ENCODE measurements at places on chromosomes 1 and 21. TPM values are rescaled to one million over a fixed set of nuclear protein-coding genes. Genes with fewer than 3 reads are reported as not detected.

DNA sequence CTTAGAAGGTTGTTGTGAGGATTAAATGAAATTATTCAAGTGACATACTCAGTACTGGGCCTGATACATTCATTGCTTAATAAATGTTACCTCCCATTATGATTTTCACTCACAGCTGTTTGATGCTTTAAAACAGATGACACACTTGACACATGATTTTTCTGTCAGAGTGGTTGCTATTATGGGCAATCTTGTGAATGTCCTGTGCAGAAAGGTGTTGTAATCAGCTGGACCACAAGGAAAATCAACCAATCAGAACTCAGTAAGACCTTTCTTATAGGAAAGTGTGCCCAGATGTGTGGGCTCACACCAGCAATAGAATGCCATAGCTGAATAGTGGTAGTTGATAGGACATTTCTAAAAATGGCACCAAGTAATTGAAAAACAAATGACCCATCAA is 23.5 kb downstream of the GJA5 start:
- DNase-seq, result no peak

GRCh38 chr1:54052431-54052933 is 522 bp downstream of the TMEM59 start:
- DNase-seq, result no peak

GRCh38 chr1:64929221-64929620 is 37.1 kb downstream of the JAK1 start:
- DNase-seq, result no peak

- DNase-seq, result no peak
Measured at GRCh38 chr1:186993996-186994395, 165.2 kb downstream of the PLA2G4A start.

- no peak for DNase-seq
Measured at GRCh38 chr1:106705971-106706370, 350.5 kb upstream of the PRMT6 start.

GRCh38 chr1:13495186-13495585 is 18.6 kb downstream of the LRRC38 start:
- no peak for DNase-seq

DNA sequence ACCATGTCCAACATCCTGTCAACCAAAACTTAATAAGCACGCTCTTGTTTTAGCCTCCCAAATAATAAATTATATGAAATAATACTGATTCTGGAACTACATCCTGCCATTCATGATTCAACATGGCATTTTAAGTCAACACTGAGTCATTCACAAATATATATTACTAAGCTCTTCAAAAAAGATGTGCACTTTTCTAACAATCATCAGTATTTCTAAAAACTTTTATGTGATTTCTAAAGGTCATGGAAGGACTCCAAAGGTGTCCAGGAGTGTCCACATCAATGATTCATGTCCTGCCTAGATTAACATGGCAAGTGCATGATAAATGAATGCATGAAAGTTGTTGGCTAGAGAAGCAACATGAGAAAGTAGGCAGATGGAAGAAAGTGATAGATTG is 51.6 kb downstream of the NEGR1 start:
- no peak for DNase-seq

- DNase-seq, result no peak
Measured at GRCh38 chr1:23953020-23953419, 6.6 kb upstream of the PNRC2 start.

DNA sequence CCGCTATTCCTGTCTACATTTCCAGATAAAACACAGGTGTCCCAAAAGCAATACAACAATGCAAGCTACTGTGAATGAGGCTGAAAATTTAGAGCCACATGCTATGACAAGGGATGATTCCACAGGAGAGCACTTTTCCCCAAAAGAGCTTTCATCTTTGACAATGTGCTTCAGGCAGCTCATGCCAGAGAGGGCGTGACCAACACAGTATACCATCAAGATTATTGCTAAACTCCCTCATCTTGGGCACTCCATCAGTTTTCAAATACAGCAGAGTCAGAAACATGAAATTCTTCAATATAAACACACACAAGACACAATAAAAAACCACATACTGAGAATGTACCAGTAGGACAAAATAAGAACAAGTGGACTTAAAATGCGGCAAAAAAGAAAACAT is 6.7 kb downstream of the GON4L start:
- DNase-seq, result no peak

GRCh38 chr1:119713039-119713748 is 1.5 kb downstream of the PHGDH start:
- DNase-seq, result no peak

DNA sequence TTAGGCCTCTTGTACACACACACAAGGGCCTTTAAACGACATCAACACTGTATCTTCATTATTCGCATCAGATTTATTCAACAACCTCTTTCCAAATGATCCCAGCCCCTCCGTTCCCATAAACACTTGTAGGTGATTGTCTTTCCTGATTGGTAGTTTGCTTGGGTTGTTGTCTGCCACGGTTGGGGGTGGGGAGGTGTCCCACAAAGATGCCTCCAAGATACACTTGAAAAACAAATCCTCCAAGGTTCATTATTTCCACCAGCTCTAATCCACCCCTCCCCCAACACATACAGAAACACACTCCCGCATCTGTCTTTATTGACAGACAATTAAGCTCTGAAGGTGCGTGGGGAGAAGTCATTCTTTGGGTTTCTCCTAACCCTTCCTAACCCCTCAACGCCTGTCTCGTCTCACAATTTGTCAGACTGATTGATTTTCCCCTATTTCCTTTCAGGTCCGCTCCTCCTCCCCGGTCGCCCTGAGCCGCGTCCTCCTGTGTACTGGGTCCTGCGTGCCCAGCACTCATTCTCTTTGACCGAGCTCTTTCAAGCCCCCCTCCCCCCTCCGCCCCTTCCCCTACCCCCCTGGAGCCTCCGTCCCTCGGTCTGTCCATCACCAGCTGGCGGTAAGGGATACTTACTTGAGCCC is 1.4 kb downstream of the WDR26 start:
- DNase-seq, result peak; percentile 21

- no peak for DNase-seq
Measured at GRCh38 chr1:61818992-61819391, 76.7 kb downstream of the PATJ start.

DNA sequence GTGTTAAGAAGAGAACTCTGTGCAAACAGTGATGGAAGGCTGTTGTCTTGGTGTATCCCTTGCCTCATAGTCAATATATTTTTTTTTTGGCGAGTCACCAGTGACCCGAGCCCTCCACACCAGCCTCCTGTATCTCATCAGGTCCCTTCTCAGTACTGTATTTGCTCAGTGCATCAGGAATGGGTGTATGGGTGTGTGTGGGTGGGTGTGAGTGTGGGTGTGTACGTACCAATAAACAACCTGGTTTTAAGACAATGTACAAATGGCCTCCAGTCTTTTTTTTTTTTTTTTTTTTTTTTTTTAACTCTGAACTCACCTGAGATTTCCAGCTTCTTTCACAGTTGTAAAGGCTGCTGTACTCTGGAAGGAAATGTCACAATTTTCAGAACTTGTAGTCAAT is 7.3 kb downstream of the MYOG start:
- DNase-seq, result no peak

- DNase-seq, result no peak
Measured at GRCh38 chr1:208413006-208413405, 168.8 kb upstream of the PLXNA2 start.

DNA sequence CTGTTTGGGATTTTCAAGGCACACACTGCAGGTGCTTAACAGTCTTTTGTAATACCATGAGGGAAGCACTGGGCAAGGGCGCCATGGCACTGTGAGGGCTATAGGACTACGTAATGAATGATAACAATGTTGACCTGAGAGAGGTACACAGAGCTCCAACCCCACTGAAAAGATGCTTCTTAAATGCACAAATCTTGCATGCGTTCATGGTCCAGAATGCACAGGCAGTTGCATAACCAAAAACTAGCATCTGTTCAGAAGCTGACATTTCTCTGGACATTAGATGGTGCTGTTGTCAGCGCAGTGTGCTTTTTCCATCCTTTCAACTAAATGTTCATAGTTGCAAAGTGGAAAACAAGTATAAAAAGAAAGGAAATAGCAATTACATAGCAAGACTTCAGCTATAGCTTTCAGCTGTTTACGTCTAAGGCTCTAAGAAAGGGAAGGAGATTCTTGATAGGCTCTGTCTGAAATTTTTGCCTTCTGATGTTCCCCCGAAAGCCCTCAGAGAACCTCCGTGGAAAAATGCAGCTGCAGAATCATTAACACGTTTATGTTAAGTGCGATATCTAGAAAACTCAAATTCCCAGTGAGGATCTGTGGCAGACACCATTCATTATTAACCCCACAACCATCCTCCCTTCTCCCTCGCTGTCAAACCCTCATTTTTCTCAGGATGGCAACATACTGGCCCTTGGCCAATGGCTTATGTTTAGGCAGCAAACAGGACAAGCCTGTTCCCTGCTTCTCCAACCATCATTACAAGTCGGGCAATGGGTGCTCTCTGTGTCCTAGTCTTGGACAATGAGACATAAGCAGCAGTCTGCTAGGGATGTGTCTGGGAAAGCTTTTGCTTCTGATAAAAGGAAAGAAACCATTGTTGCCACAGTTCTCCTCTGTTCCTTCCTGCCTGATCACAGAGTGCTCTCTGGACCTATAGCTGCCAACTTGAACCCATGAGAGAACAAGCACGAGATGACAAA is 8.2 kb upstream of the TARBP1 start:
- no peak for DNase-seq

GRCh38 chr1:196654271-196654670 is 2.4 kb downstream of the CFH start:
- DNase-seq, result no peak

DNA sequence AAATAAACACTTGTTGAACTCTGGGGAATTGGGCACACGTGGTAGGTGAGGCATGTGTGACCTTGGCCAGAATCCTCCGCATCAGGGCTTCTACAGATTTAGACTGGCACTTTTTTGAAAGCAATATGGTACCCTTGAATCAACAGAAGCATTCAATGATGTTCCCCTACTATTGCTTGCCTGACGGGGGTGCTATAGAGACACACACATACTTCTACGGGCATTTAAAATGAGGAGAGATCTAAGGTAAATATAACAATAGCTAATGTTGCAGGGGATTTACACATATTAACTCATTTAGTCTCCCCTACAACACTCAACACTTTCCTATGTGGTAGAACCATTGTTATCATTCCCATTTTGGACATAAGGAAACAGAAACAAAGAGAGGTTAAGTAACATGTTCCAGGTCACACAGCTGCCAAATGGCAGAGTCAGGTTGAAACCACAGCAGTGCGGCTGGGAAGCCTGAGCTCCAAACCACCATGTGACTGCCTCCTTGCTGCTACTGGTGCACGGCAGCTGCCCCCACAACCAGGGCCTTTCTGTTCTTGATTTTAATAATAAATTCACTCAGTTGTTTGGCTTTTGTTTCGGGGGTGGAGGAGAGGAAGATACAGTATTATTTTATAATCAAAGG is 147.4 kb downstream of the ZNF281 start:
- no peak for DNase-seq

SPRR3 gene
- not detected for polyA plus RNA-seq

CREB3L4 gene
- 15.3 TPM for polyA plus RNA-seq

DONSON gene
- 1.2 TPM for polyA plus RNA-seq

TOMM40L gene
- 5.8 TPM for polyA plus RNA-seq

CDC20 gene
- polyA plus RNA-seq, result not detected

NES gene
- polyA plus RNA-seq, result not detected

NTNG1 gene
- polyA plus RNA-seq, result 0.52 TPM

UBL4B gene
- not detected for polyA plus RNA-seq
